ENCODE measurements at places on chromosomes 1 and 21.
A peak's percentile ranks its signal among the peaks of the same experiment; 100 is the strongest.

DNA sequence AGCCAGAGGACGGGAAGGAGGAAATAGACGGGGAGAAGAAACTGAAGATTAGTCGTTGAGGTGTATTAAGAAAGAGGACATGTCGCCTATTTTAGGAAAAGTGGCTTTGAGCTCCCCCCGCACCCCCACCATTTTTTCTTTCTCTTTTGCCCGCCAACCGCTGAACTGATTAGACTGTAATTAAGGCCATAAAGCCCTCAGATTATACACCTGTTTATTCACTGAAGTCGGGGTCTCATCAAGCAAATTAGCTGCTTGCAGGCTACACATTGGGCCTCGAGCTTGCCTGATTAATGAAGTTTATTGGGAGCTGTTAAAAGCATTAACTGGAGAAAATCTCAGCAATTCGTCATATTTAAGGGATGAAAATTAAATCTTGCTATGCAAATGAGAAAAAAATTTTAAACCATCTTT, 119.4 kb upstream of the RRP15 start:
- no peak for DNase-seq

DNA sequence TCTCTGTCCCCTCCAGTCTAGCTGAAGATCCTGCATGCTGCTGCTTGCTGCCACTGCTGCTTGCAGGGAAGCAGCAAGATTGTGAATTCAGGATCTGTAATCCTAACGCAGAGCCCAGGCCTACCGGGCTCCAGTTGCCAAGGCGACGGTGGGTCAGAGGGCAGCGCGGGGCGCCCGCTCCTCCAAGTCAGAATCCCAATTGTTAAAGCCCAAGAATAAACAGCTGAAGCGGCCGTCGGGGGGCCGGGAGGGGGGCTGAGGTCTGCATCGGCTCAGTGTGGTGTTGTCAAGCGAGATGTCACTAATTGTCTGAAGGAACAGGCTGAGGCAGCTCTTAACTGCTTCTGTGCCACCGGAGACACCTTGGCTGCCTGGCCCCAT, 36.8 kb downstream of the AHDC1 start:
- DNase-seq, result no peak

GRCh38 chr21:26844258-26845065, 747 bp downstream of the ADAMTS1 start:
- DNase-seq, result no peak

GRCh38 chr21:15222707-15223106, 157.9 kb upstream of the NRIP1 start:
- DNase-seq, result no peak

DNA sequence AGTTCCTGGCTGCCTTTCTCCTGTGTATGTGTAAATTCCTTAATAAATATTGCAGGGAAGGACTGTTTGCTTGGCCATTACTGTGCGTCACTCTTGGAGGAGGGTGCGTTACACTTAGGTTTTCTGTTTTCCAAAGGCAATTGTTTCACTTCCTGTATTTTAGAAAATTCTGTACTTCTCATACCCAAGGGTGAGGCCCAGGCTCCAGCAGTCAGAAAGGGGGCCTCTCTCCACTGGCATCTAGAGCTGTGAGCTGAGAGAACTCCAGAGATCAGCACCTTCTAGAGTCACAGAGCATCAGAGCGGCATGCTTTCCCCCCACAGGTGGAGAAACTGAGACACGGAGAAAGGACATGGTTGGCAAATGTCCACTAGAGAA, 27.0 kb upstream of the ZFP69B start:
- no peak for DNase-seq

GRCh38 chr1:226308166-226308722, 720 bp downstream of the LIN9 start:
- DNase-seq, result peak; percentile 74

- DNase-seq, result peak; percentile 69
Measured at GRCh38 chr1:21939650-21940374, 2.7 kb upstream of the HSPG2 start.

GRCh38 chr1:58528518-58528917, 18.0 kb downstream of the OMA1 start:
- DNase-seq, result no peak

GRCh38 chr21:45736690-45737484, 93.4 kb downstream of the PCBP3 start:
- DNase-seq, result no peak

- DNase-seq, result no peak
Measured at GRCh38 chr1:244161236-244161510, 110.1 kb downstream of the ZBTB18 start.

- DNase-seq, result no peak
Measured at GRCh38 chr1:161834967-161835550, 68.9 kb downstream of the ATF6 start.

DNA sequence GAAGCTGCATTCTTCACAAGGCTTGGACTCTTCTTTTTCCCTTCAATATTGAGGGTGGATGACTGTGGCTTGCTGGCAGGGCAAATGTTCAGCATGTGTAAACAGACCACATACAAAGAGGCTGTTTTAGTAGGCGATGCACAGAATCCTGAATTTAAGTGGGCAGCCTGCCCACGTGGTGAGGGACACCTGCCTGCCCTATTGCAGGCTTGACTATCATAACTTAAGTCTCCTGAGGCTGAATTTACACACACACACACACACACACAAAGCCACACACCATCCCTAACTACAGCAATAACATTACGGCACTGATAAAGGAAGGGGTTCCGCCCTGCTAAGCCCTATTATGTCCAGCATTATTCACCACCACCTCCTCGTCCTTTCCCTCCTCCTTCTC, 15.9 kb downstream of the SYT2 start:
- peak; percentile 51 for DNase-seq

GRCh38 chr1:42170779-42171621, 6.5 kb upstream of the GUCA2A start:
- no peak for DNase-seq

Measured in DMS53 (cell line).